ENCODE measurements at places on chromosomes 16 and 17.

DNA sequence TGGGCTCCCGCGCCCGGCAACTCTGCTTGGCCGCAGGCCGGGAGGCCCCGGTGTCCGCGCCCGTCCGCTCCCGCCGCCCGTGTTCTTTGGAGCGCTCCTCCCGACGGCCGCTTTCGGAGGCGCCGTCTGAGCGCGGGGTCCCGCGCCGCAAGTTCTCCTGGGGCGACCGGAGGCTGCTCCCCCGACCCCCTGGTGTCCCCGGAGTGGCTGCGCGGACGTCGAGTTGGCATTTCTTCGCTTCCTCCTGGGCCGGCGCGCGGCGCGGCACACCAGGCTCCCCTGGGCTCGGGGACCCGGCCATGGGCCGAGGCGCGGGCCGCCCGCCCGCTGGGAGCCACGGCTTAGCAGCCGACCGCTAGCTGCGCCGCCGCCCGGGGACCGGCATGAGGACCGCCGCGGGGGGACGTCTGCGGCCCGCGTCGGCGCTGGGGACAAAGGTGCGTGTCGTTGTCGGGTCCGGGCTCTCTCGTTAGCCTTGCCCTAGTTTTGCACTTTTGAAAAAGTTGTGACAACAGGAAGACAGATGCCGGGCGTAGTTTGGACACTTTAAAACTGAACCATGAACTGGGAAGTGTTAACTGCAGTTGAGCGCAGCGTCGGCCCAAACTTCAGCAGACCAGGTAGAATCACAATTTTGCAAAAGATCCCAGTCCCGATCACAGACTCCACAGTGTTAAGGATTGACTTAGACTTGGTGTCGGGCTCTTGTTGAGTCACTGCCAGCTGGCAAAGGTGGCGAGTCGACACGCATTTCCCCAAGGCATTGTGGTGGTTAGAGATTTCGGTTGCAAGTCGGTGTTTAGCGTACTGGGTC is 700 bp downstream of the UBN1 start:
- peak; percentile 42 for DNase-seq

DNA sequence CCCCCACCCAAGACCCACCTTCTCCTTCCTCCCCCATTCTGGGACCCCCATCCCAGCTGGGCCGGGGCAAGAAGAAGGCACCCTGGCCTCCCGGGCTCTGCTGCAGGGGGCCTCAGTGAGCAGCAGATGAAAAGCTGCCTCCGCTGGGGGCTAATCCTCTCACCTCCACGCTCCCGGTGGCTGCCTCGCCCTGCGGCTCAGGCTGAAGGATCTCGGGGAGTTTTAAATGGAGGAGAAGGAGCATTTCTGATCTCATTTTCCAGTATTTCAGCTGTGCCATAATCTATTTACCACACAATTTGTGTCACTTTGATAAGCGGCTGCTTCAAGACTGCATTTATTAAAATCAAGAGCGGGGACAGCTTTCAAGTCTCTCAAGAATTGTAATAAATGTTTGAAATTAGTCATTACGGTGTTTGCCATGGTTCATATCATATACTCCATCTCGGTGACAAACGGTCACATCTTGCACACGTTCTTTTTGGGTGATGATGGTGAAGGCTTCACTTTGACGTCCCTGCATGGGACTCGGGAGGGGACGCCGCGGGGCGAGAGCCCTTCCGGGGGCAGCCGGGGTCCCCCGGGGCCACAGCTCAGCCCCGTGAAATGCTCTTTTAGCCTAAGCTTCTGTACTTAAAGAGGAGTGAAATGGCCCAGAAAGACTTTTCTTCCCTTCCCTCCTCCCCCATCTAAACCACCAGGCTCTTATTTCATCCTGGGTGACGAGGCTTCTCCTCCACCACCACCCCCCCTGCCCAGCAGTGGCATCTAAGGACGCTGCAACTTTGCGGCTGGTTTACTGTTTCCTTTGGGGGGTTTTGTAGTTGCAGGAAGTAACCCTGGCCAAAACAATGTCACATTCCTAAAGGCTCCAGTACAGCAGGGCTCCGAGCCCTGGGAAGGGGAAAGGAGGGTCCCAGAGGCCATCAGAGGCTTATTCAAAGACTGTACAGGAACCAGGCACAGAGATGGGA is 313.1 kb upstream of the TNRC6C start:
- peak; percentile 57 for DNase-seq

- no peak for DNase-seq
Observed at GRCh38 chr17:66487121-66487520, 184.7 kb downstream of the PRKCA start.

DNA sequence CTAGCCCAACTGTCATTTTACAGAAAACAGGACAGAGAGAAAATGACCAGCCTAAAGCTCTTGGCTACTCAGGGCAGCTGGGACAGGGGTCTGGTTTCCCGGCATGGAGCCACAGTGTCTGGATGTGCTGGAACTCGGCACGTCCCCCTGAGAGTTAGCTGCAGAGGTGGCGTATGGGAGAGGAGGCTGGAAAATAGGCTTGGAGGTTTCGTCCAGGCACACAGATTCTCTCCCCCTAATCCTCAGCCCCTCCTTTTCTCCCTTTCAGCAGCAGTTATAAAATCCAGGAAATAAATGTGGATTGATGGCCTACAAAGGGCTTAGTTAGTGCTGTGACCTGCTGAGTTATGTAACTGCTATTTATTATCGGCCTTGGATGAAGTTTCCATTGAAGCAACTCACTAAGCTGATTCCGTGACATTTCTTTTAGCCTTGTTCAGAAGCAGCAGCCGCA is 89.5 kb upstream of the TOB1 start:
- DNase-seq, result no peak

DNA sequence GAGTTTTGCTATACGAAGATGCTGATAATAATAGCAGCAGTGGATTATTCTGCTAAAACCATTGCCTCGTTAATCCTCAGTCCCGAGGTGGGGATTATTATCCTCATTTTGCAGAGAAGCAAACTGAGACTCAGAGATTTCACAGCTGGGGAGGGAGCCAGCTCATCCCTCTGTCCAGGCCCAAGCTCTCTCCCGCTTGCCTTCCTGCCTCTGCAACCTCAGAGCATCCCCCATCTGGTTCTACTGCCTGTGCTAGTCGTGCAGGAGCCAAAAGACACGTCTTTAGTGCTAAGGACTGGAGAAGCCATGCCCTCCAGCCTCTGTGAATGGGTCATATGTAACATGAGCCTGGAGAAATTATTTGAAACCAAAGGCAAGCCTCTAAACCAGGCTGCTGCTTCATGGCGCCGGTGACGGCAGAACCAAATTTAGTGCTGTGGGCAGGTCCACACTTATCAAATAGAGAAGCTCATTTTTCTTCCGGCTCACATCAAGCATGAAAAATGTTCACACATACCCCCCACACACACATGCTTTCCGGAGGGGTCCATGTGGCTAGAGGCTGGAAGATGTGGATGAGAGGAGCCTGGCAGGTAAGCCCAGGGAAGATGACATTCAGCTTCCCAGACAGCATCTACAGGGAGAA is 13.5 kb downstream of the MAPT start:
- no peak for DNase-seq

DNA sequence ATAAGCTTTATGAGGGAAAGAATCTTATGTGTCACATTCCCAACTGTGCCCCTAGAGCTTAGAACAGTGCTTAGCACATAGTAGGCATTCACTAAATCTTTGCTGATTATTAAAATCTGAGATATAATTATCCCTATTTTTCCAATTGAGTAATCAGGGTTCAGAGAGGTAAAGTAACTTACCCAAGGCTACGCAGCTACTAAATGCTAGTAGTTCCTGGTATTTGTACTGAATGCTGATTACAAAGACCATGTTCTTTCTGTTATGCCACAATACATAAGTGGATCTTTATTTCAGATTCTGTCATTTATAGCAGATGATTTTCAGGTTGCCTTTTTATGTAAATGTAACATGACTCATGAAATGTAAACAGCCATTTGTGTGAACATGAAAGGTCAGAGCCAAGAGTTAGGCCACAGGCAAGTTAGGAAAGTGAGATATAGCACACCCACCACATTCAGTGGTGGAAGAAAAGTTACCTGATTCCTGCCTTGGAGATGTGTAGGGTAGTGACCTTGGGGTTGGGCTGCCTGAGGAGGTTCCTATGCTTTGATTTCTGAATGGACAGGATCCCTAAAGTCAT is 77.2 kb downstream of the FTO start:
- no peak for DNase-seq

GRCh38 chr17:29592850-29593551 is at the start of gene ANKRD13B:
Gene ANKRD13B (plus strand): TSS chr17:29593132. CDS start chr17:29593622, 490 bp downstream.
- no peak for DNase-seq

DNA sequence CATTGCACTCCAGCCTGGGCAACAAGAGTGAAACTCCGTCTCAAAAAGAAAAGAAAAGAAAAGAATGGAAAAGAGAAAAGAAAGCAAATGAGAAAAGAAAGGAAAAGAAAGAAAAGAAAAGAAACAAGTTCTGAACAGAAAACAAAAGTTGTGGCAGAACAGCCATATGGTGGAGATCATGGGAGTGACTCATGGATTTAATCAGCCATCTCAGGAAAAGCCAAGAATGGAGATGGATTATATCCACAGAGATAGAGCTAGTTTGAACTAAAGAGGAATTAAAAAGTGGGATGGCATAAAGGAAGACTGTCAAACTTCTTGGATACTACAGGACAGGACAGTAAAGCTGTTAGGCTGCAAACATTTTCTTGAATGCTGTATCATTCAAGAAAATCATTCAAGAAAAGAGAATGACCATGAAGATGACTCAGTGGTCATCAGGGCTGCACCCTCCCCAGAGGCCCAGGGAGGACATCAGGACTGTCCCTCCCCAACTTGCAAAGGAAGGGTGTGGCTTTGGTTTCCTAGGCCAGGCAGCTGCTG is 120.6 kb downstream of the USP22 start:
- no peak for DNase-seq

GRCh38 chr17:44559634-44560554 is 2.6 kb downstream of the FZD2 start:
- DNase-seq, result no peak

- no peak for DNase-seq
Observed at GRCh38 chr16:27413956-27414355, 12.0 kb downstream of the IL21R start.

- peak; percentile 49 for DNase-seq
Observed at GRCh38 chr17:49361129-49361901, 735 bp downstream of the ZNF652 start.

- DNase-seq, result peak; percentile 63
Observed at GRCh38 chr17:82121660-82122629, 23.9 kb upstream of the FASN start.

DNA sequence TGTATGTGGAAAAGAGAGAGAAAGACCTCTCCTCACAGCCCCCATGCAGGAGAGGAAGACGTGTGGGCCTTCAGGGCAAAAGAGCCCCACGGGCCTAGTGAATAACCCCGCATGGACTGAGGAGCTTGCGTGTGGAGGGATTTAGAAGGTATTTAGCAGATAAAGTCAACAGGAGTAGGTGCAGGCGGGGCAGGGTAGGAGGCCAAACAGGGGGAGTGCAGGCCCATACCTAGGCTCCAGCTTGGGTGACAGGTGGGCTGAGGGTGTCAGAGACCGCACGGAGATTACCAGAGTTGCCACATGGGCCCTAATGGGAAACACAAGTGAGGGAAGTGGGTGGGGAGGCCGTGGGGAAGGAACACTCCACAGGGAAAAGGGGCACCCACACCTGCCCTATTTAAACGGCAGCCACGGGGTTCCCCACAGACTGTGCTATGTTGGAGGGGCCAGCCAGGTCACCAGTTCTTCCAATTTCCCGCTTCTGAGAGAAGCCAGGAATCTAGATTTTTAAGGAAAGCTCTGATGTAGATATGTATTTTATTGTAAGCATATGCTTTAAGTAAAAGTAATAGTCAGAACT is 8.2 kb upstream of the CNGB1 start:
- DNase-seq, result no peak

- DNase-seq, result no peak
Observed at GRCh38 chr17:28725166-28725659, 820 bp downstream of the TLCD1 start.

DNA sequence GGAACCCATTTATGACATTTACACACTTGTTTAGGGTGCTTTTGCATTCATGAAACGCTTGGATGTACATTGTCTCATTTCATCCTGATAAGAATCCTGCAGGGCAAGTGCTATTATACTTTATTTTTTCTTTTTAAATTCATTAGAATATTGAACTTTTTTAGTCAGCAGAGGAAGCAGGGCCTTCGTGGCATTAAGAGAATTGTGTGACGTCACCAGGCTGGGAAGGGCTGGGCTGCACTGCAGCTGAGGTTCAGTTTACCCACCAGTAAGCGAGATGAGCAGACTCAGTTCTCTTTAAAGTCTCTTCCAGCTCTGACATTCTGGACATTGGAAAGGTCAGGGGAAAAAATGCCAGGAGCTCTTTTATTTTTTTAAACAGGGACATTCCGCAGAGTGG is 159.0 kb downstream of the MRM1 start:
- no peak for DNase-seq

- no peak for DNase-seq
Observed at GRCh38 chr17:34624767-34625383, 45.5 kb downstream of the TMEM132E start.

DNA sequence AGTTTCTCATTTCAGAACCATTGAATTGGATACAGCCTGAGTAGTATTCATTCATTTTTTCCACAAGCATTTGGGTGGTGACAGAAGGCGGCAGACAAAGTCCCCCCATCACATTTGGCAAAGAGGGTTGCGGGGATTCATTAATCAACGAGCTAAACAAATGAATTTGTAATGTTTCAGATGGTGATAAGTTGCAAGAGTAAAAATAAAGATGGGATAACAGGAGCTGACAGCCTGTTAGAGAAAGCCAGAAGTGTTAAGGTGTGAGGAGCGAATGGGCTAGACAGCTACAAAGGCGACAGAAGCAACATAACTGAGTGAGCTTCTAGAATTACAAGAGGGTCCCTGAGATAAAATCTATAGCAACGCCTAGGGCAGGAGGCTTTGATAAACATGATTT is 342.8 kb upstream of the HSBP1 start:
- DNase-seq, result no peak

GRCh38 chr16:77838597-77839255 is 50.4 kb downstream of the VAT1L start:
- no peak for DNase-seq

DNA sequence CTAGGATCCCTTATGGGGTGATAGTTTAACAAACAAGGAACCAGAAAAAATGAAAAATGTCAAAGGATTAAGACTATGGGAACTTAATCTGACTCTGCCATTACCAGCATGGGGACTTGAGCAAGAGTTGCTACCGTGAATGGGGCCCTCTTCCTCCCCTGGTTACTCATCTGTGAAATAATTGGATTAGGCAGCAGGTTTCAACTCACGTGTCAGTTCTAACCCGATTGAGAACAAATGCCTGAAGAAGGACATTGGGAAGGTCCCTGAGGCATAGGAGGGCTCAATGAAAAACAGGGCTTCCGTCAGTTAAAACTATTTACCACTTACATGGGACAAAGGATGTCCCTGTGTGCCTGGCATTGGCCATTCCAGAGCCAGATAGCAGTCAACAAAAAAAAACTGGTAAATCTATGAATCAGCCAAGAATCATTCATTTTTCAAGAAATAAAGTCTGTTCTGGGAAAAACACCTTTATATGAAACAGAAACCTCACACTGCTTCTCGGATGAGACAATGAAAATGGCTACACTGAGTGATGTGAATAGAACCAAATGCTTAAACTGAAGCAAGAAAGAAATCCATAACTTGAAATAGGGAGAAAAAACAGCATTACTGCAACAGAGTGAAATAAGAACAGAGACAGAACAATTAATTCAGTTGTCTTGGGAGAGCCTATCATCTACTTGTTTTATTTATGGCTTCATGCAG is 104.3 kb downstream of the ADAMTS18 start:
- DNase-seq, result peak; percentile 50
